NCI-H1694 treated with DMSO at 0.1 percent for 48 hours (cell line): ENCODE measurements at places on chromosomes 5 and 9.

- no peak for DNase-seq
Measured at GRCh38 chr5:143462431-143462830, 58.9 kb upstream of the NR3C1 start.

GRCh38 chr5:120396186-120396585 lies 67.9 kb upstream of the PRR16 start:
- DNase-seq: no peak

- no peak for DNase-seq
Measured at GRCh38 chr5:137142764-137143605, 356.1 kb downstream of the SPOCK1 start.

- no peak for DNase-seq
Measured at GRCh38 chr9:26814799-26815198, 77.8 kb downstream of the CAAP1 start.

GRCh38 chr5:171311322-171312077 lies 2.5 kb downstream of the TLX3 start:
- peak; percentile 27 for DNase-seq

- no peak for DNase-seq
Measured at GRCh38 chr5:123300266-123300665, 122.9 kb downstream of the CEP120 start.
